Stimulated activated CD4-positive, alpha-beta T cell treated with anti-CD3 and anti-CD28 coated beads, Interleukin-2, amount 100 ng/mL, for 24 hours (primary cell): ENCODE measurements at places on chromosomes 12 and 14.

- no peak for DNase-seq
Measured at GRCh38 chr12:130452546-130452945, 114.9 kb downstream of the PIWIL1 start.

DNA sequence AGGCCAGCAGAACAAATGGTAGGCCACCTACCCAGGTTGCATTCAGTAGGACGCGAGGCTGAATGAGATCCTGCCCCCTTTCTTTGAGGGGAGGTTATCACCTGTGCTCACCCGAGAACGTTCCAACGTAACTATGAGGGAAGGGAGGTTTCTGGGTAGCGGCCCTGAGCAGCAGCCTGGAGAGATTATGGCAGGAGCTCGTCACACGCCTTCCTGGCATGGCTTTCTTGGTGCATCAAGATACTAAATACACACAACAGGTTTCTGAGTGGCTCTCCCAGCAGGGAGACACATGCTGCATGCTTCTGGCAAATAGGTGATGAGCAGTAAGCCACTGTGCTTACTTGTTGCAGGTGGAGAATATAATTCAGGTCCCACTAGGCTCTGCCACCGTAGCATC is 147.7 kb downstream of the CALM1 start:
- DNase-seq: no peak

DNA sequence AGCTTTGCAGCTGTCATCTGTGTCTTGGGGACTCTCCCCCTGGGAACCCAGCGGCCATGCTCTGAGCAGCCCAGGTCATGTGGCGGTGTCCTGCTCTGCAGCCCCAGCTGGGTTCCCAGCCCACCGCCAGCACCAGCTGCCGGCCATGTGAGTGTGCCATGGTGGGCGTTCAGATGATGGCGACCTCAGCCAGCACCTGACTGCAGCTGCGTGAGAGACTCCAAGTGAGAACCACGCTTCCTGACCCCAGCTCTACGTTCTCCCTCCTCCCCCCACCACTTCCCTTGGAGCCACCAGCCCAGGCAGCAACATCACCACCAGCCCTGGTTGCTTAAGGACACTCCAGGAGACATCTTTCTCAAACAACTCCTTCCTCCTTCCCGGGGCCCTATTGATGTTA is 68.8 kb downstream of the SLC24A4 start:
- DNase-seq: no peak

- DNase-seq: no peak
Measured at GRCh38 chr12:53174881-53175491, 5.5 kb upstream of the ZNF740 start.

- no peak for DNase-seq
Measured at GRCh38 chr14:85793533-85793932, 263.6 kb downstream of the FLRT2 start.

- no peak for DNase-seq
Measured at GRCh38 chr12:54431911-54432814, 13.1 kb upstream of the ITGA5 start.
